ENCODE measurements at places on chromosomes 6 and 20. TPM values are rescaled to one million over a fixed set of nuclear protein-coding genes. Genes with fewer than 3 reads are reported as not detected.

B3GALT4 gene
- total RNA-seq: 1.0 TPM

IMPG1 gene
- total RNA-seq: not detected

FAM162B gene
- total RNA-seq: 6.3 TPM

CTNNBL1 gene
- 46.1 TPM for total RNA-seq

DEFB127 gene
- not detected for total RNA-seq

Measured in GM23338 (cell line).